ENCODE measurements at places on chromosomes 7 and 10. TPM values are rescaled to one million over a fixed set of nuclear protein-coding genes. Genes with fewer than 3 reads are reported as not detected.

The NUTM2E gene
- not detected for total RNA-seq

The SPDYE2 gene
- not detected for total RNA-seq

- no peak overlapping the region for H3K4me3 ChIP-seq
- no peak for DNase-seq
- no peaks in the 10 kb centered on the region for H3K27me3 ChIP-seq
- H3K27ac ChIP-seq, result no peak overlapping the region
- no peaks in the 10 kb centered on the region for H3K36me3 ChIP-seq
- no peaks in the 10 kb centered on the region for H3K4me1 ChIP-seq
Observed at GRCh38 chr10:78565841-78566240, 502.9 kb upstream of the ZMIZ1 start.

GRCh38 chr7:79361214-79361613, 92.3 kb downstream of the MAGI2 start:
- no peak overlapping the region for H3K27ac ChIP-seq
- H3K4me1 ChIP-seq, result no peaks in the 10 kb centered on the region
- H3K27me3 ChIP-seq, result no peaks in the 10 kb centered on the region
- no peak for DNase-seq

DNA sequence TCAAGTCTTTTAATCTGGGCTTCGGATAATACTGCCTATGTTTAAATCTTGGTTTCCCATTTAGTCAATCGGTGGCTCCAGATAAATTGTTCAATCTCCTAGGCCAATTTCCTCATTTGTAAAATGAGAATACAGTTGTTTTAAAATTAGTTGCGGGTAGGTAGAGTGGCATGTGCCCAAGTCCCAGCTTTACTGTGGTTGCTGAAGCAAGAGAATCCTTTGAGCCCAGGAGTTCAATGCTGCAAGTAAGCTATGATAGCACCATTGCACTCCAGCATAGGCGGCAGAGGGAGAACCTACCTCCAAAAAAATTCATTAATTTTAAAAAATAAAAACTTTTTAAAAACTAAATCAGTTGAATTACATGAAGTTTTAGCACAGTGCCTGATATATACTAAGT, 7.3 kb downstream of the RNF216 start:
- no peaks in the 10 kb centered on the region for H3K36me3 ChIP-seq
- H3K4me3 ChIP-seq, result no peak overlapping the region
- H3K4me1 ChIP-seq, result peaks cover 16% of the 10 kb centered on the region

DNA sequence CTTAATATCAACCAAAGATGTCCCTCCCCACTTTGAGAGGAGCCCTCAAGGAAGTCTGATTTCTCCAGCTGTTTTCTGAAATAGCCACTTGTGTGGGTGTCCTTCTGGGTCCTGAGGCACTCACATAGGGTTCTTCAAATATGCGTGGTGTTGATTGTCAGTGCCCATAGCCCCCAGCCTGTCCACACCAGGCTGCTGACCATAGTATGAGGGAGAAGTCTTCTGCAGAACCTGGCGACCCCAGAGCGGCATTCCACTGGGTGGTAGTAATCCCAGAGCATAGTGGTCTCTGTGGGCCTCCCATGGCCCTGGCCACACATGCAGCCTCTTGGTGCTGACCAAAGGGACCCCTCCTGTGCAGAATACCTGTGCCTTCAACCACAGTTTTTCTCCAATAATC, 82.7 kb upstream of the MACROH2A2 start:
- H3K4me3 ChIP-seq, result no peak overlapping the region
- no peak for DNase-seq
- no peaks in the 10 kb centered on the region for H3K27me3 ChIP-seq
- no peak overlapping the region for H3K27ac ChIP-seq
- no peaks in the 10 kb centered on the region for H3K36me3 ChIP-seq

GRCh38 chr7:105307163-105307672, 81.5 kb downstream of the SRPK2 start:
- no peaks in the 10 kb centered on the region for H3K4me1 ChIP-seq
- no peaks in the 10 kb centered on the region for H3K36me3 ChIP-seq
- H3K27me3 ChIP-seq, result no peaks in the 10 kb centered on the region
- H3K4me3 ChIP-seq, result no peak overlapping the region

DNA sequence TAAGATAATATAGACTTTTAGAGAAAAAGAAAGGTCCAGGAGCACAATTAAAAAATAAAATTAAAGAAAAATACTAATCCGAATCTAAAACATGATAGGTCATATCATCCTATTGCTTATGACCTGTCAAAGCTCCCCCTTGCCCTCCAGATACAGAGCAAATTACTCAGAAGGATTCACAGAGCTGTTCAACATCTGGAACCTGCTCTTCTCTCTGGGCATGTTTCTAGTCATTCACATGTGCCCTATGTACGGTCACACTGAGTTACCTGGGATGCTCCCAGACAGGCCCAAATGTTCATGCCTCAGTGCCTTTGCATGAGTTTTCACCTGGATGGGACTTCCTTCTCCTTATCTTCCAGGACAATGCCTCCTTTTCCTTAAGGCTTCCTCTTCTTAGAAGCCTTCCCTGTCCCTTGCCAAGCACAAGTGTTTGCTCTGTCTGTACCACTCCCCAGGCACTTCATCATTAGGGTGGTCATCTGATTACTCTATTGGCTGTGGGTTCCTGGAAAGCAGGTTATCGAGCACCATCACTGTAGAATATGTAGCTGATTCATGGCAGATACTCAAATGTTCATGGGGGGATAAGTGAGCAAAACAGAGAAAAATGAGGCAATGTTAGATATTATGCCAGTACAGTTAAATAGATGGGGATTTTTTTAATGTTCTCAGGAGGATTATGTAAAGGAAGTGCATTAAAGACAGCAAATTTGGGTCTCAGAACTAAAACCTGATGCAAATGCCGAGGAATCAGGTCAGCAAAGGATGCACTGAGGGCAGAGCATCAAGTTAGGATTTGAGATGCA, 12.0 kb upstream of the AOAH start:
- no peaks in the 10 kb centered on the region for H3K4me1 ChIP-seq
- no peaks in the 10 kb centered on the region for H3K36me3 ChIP-seq
- H3K27me3 ChIP-seq, result no peaks in the 10 kb centered on the region
- no peak for DNase-seq
- H3K4me3 ChIP-seq, result no peak overlapping the region

DNA sequence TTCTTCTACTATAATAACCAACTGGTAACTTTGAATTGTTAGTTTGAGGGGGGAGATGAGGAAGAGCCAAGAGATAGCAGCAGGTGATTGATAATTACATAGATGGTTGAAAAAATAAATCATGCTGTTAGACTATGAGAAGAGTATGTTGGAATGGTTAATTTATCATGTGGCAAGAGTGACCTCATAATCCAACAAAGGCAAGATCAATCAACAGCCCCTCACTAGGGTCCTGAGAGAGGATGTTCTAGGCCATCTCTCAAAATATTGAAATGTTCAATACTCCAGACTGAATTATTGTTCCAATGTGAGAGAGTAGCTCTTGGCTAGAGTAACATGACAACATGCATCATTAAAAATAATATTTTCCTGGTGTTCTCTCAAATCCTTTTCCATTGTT, 67.9 kb downstream of the ADD3 start:
- H3K27ac ChIP-seq, result no peak overlapping the region
- DNase-seq, result no peak
- H3K36me3 ChIP-seq, result no peaks in the 10 kb centered on the region
- H3K4me3 ChIP-seq, result no peak overlapping the region
- H3K4me1 ChIP-seq, result peaks cover 18% of the 10 kb centered on the region
- H3K27me3 ChIP-seq, result no peaks in the 10 kb centered on the region

GRCh38 chr10:126015413-126015812, 119.0 kb downstream of the FANK1 start:
- H3K27me3 ChIP-seq, result no peaks in the 10 kb centered on the region
- no peak for DNase-seq
- no peaks in the 10 kb centered on the region for H3K4me1 ChIP-seq
- H3K36me3 ChIP-seq, result no peaks in the 10 kb centered on the region

- peak within 1 kb of the TSS; percentile 3 for H3K4me3 ChIP-seq
- H3K4me1 ChIP-seq, result peaks cover 12% of the 10 kb centered on the region
- H3K27me3 ChIP-seq, result no peaks in the 10 kb centered on the region
- H3K36me3 ChIP-seq, result no peaks in the 10 kb centered on the region
Observed at GRCh38 chr7:18495412-18496340, at the start of gene HDAC9. HDAC9 (plus strand) TSS chr7:18495749; CDS start chr7:18496303, 554 bp downstream.

GRCh38 chr7:127504715-127505114, 80.7 kb downstream of the GCC1 start:
- no peak overlapping the region for H3K27ac ChIP-seq
- DNase-seq, result peak; percentile 43
- no peaks in the 10 kb centered on the region for H3K36me3 ChIP-seq
- no peak overlapping the region for H3K4me3 ChIP-seq
- H3K4me1 ChIP-seq, result no peaks in the 10 kb centered on the region

All from adrenal gland (tissue), 19 donors.